Ovary (tissue), 10 donors: ENCODE measurements at places on chromosomes 11 and 22. TPM values are rescaled to one million over a fixed set of nuclear protein-coding genes. Genes with fewer than 3 reads are reported as not detected.

DNA sequence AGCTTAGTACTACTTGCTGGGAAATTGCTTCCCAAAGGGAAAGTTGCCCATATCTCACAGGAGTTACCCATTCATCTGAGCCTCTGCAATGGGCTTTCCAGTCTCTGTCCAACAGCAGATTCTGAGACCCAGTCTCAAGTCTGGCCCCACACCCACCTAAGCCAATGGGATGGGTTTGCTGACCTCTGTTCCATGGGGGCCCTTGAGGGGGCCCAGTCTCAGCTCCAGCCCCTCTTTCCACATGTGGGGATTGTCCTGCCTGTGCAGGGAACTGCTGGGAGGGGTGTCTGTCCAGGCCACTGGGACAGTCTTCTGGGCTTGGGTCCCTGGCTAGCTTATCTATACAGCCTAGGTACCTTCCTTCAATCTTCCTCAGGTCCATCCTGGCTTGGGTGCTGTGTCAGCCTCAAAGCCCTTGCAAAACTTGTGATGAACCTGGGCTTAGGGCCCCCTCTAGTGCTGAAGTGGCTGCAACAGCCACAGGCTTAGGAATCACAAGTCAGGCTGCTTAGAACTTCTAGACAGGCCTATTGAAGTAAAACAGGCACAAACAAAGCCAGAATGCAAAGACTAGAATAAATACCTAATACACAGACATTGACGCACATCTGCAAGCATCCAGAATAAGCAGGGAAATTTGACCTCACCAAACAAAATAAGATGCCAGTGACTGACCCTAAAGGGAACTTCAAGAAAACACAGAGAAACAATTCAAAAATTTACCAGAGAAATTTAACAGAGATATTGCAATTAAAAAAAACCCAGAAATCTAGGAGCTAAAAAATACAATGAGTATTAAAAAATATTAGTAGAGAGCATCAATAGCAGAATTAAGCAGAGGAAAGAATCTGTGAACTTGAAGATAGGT lies 11.7 kb upstream of the PATL1 start:
- DNase-seq, result peak; percentile 49

DNA sequence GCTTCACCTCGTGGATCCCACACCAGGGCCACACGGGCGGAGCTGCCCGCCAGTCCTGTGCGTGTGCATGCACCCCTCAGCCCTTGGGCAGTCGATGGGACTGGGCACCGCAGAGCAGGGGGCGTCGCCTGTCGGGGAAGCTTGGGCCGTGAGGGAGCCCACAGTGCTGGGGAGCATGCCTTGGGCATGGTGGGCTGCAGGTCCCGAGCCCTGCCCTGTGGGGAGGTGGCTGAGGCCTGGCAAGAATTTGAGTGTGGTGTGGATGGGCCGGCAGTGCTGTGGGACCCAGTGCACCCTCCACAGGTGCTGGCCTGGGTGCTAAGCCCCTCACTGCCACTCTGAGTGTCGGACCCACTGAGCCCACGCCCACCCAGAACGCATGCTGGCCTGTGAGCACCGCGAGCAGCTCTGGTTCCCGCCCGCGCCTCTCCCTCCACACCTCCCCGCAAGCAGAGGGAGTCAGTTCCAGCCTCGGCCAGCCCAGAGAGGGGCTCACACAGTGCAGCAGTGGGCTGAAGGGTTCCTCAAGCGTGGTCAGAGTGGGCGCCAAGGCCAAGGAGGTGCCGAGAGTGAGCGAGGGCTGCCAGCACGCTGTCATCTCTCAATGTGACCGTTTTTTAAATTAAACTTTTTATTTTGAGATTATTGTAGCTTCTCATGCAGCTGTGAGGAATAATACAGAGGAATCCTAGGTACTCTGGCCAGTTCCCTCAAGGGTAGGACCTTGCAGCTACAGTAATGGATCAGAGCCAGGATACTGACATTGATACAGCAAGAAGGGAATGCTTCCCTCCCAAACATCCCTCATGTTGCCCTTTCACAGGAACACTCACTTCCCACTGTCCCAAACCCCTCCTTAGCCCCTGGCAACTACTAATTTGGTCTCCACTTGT lies 127.7 kb downstream of the CRYBB2 start:
- no peak for DNase-seq

DNA sequence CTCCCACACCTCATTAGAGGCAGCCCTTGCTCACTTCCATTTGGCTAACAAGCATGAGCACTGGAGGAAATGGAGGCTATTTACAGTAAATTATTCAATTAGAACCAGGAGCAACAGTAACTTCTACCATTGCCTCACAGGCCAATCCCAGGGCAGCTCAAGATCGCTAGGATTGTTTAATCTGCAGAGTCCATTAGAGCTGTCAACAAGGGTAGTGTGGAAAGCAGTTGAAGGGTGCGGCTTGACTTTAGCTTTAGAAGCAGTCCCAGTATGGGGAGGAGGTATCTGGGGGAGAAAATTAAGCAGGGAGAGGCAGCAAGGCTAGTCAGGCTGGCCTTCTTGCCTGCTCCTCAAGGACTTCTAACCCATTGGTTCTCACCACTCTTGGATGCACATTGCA lies 38.3 kb upstream of the CYP2R1 start:
- no peak for DNase-seq

DNA sequence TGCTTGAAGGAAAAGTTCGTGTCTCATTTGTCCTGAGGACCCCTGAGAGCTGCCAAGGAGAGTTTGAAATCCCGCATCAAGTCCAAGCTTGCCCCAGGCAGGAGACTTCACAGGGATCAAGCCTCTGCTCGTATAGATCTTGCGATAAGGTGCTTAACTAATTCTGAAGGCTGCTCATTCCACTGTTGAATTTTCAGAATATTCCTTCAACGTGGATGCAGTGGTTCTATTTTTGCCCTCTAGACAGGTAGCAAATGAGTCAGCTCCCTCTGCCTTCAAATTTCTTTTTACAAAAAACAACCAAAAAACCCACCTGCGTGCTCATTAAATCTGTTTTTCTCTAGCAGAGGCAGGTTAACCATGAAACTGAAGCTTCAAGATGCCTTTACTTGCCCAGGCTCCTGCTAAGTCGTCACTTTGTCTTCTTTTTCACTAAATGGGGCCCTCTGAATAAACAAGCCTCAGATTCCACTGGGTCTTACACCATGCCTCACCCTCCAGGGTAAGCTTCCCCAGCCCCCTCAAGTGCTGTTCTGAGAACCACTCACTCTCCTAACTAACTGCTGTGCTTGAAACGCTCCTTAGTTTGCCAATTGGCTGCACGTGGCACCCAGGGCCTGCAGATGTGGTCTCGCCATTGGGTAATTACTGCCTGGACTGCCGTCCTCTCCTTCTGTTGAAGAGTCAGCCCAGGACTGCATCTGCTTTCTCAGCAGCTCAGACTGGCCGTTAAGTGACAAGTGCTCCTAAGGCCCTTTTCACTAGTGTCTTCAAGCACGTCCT lies 105.0 kb downstream of the TRPC6 start:
- DNase-seq, result no peak

DNA sequence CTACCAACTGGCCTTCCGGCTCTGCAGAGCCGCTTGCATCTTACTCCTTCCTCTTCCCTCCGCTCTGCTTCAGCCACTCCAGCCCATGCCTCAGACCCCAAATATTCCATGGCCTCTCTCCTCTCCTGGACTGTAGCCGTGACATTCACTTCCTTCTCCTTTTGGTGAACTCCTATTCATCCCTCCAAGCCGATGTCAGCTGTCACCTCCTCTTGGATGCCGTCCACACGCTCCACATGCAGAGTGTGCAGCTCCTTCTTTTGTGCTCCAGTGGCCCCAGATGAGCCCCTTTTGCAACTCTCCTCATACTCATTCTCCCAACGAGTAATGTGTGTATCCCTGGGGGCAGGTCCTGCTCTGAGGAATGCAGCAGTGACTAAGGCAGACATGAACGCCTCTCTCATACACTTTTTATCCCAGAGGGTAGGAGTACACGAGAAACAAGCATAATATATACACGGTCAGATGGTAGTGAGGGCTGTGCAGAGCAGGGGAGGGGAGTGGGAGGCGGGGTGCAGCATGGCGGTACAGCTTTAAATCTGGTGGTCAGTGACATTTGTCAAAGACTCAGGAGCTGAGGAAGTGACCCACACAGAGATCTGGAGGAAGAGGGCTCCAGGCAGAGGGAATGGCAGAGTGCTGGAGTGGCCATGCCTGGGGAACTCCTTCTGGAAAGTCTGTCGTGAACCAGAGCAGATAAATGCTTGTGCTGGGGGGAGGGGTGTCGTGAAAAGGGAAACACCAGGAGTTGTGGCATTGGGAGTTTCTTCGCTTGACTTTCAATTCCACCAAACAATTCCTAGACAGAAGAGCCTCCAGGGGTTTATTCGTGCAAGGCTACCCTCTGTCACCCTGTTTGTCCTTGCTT lies 83.8 kb upstream of the ATXN10 start:
- DNase-seq, result no peak

GRCh38 chr11:121426476-121427399 lies 25.4 kb upstream of the SORL1 start:
- peak; percentile 54 for DNase-seq

- no peak for DNase-seq
Observed at GRCh38 chr11:95720195-95720594, 69.4 kb downstream of the FAM76B start.

DNA sequence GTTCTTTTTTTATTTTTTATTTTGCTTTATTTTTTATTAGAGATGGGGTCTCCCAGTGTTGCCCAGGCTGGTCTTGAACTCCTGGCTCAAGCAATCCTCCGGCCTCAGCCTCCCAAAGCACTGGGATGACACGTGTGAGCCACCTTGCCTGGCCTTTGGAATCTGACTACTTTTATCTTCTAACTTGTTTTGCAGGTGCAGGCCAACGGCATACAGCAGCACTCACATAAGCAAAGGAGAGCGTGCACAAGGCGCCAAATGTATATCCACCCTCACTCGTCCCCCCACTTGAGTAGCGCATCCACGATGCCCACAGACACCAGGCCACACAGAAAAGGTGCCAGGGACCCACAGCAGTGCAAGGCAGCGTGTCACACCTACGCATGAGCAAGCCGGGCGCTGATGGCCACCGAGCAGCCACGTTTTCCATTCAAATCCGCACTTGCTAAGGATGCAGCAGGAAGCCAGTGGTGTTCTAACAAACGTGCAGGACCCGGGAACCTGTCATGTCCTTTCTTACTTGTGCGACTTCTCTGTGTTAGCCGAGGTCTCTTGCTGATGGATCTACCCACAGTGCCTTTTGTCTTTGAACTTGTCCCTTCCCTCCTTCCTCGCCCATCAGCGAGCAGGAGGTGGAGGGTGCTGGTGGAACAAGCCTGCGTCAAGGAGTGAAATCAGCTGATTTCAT lies 5.9 kb downstream of the ASCL2 start:
- peak; percentile 17 for DNase-seq

- DNase-seq, result no peak
Observed at GRCh38 chr11:70437111-70437784, 38.9 kb downstream of the CTTN start.

- DNase-seq, result no peak
Observed at GRCh38 chr11:23497040-23497439, 636.8 kb upstream of the CCDC179 start.

GRCh38 chr22:32775957-32776356 lies 25.5 kb upstream of the TIMP3 start:
- DNase-seq, result no peak

- no peak for DNase-seq
Observed at GRCh38 chr11:117676501-117676900, 120.5 kb downstream of the DSCAML1 start.

DNA sequence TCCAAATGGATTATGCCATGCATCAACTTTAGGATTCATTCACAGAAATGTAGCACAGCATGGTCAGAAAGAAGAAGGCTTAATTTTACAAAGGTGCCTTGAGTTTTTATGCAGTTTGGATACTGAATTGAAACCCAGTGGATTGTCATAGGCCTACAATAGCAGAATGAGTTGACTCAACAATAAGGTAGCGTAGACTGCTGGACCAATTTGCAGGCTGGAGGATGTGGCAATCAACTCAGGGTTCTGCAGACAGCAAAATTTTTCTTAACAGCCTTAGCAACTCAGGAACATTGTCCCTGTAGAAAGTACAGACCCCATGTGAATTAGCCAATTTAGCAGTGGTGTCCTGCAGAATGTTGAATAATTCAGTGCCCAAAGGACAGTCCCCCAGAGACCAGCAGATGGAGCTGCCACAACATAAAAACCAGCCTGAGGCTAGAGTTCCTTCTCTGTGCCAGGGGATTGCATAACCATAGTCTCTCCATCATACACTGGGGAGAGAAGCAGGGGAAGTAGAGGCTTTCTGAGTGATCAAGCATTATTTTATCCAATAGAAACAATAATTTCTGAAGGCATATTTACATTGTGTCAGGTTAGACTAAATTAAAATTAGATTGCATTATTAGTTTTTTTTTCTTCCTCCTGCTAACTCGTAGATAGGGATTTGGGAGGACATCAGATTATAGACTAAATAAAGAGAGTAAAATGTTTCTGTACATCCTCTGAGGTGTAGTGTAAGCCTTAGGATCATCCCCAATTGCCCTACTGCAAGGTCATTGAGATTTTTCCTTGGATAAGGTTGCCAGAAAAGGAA lies 20.3 kb upstream of the MRPL17 start:
- DNase-seq, result no peak

DNA sequence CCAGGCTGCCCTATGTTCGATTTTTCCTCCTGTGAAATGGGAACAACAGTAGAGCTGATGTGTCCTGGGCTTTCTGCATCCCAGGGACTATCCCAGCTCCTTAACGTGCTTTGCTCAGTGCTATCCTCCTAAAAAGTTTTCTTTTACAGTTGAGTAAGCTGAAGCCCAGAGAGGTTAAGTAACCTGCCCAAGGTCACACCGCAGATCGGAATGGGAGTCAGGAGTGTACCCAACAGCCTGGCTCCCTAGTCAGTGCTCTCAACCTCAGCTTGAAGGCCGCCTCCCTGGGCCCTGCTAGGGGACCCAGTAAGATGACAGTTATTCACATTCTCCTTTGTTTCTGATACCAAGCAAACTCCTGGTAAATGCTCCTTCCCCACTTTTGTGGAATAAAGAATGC lies 45.9 kb downstream of the PARVB start:
- DNase-seq, result no peak

GRCh38 chr22:50684986-50685385 lies 12.4 kb downstream of the SHANK3 start:
- no peak for DNase-seq

- no peak for DNase-seq
Observed at GRCh38 chr11:128339792-128340191, 247.6 kb downstream of the ETS1 start.

- DNase-seq, result no peak
Observed at GRCh38 chr11:130646881-130647280, 198.4 kb downstream of the ADAMTS15 start.

Gene SLC29A2
- 1.6 TPM for total RNA-seq

Gene GSTT2B
- 14.1 TPM for total RNA-seq

Gene APOC3
- not detected for total RNA-seq

Gene PATE2
- not detected for total RNA-seq
